ENCODE measurements at places on chromosomes 1 and 21. TPM values are rescaled to one million over a fixed set of nuclear protein-coding genes. Genes with fewer than 3 reads are reported as not detected.

DNA sequence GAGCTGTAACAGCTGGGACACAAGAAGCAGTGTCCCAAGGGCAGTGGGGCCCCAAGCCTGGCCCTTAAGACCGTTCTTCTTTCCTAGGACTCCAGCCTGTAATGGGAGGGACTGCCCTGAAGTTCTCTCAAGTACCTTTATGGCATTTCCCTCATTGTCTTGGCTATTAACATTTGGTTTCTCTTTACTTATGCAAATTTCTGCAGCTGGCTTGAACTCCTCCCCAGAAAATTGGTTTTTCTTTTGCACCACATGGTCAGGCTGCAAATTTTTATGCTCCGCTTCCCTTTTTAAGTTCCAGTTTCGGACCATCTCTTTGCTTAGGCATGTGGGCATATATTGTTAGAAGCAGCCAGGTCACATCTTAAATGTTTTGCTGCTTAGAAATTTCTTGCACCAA is 3.1 kb upstream of the MROH9 start:
- DNase-seq = no peak

GRCh38 chr1:247444571-247444970 is 13.3 kb downstream of the OR2B11 start:
- no peak for DNase-seq

- DNase-seq = no peak
These were observed 82.5 kb upstream of the CAMK1G start for GRCh38 chr1:209500993-209501392.

Gene PBXIP1
- polyA plus RNA-seq = 65.6 TPM

- no peak for DNase-seq
These were observed 373.5 kb upstream of the ADGRL4 start for GRCh38 chr1:79380078-79380477.

GRCh38 chr1:107535091-107535490 is 394.3 kb downstream of the NTNG1 start:
- DNase-seq = no peak

Gene ANXA9
- polyA plus RNA-seq = 0.21 TPM

GRCh38 chr21:31862078-31862477 is 10.7 kb upstream of the HUNK start:
- DNase-seq = no peak

GRCh38 chr1:78432016-78432415 is 58.8 kb upstream of the PTGFR start:
- DNase-seq = no peak

GRCh38 chr21:37383086-37383485 is 16.5 kb downstream of the DYRK1A start:
- no peak for DNase-seq

DNA sequence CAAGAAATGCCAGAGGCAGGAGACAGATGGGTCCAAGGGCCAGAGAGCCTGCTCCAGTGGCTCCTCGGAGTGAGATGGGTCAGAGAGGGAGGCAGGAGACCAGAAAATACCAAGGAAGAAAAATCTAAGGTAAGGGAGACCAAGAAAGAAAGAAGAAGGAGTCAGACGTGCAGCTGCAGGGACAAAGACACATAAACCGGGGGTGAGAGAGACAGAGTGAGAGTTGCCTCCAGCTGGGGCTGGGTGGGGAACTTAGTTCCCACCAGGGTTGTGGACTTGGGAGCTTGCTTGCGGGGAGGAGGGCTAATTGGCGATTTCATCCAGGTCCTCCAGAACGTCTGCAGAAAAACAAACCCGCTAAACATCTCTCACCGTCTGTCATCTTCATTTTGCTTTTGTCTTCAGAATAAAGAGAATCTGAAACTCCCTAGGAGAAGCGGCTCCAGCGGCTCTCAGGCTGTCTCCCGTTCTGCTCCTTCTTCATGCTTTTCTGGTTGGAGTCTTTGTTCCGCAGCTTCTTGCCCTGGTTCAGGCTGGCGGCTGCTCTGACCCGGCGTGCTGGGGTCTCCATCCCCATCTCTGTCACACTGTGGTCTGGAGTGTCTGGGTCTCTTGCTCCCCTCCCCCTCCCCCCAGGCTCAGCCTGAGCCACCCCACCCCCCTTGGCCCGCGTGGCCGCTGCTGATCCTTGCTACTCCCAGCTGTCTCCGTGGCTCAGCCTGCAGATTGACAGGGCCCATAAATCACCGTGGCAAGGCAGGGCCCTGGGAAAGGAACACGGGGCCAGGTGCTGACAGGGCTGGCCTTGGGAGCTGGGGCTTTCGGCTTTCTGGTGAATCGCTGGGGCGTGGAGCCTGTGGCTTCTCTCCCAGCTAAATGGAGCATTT is 66.6 kb downstream of the UBIAD1 start:
- no peak for DNase-seq

Gene SPRR4
- not detected for polyA plus RNA-seq

GRCh38 chr1:8660411-8660828 is 157.0 kb downstream of the RERE start:
- DNase-seq = peak; percentile 58

All from BJ (cell line).